ENCODE measurements at places on chromosomes 2 and 18.

- peak; percentile 80 for ATAC-seq
Measured at GRCh38 chr18:77101410-77102258, 30.9 kb downstream of the MBP start.

DNA sequence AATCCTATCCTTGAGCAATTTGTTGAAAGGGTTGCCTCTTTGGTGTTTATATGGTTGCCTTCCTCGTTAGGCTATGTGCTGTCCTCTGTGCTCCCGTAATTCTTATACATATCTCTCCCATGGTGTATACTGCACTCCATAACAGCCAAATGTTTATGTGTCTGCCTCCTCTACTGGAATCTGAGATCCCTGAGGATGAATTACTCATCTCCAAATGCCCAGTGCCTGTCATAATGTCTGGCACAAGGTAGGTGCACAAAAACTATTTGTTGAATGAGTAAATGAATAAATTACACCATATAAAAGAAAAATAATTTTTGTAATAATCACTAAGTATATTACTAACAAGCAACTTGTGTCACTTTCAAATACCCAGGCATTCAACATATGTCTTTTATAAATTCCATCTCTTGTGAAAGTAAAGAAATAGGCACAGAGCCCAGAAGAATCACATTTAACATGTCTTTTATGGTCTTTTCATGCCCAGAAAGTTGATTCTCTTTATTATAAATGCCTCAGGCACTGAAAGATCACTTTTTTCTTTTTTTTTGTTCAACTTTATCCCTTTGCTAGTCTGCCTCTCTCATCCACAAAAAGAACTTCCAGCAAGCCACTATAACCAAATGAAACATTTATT, 164.9 kb downstream of the CCDC148 start:
- no peak for ATAC-seq

DNA sequence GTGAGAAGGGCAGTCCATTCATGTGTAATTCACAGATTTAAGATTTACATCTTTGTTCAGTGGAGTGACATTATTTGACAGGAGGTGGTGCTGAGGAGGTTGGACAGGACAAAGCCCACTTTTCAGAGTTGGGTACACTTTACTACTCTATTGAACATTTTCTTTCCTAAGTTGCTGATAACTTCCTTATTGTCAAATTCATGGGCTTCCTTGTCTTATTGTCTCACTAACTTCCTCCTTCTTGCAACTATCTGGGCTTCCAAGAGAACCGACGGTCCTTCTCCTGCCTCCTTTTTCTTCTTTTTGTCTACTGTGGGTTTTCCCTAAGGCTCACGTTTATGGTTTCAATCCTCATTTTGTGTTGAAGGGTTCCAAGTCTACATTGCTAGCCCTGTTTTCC, 67.7 kb upstream of the DNMT3A start:
- no peak for ATAC-seq

DNA sequence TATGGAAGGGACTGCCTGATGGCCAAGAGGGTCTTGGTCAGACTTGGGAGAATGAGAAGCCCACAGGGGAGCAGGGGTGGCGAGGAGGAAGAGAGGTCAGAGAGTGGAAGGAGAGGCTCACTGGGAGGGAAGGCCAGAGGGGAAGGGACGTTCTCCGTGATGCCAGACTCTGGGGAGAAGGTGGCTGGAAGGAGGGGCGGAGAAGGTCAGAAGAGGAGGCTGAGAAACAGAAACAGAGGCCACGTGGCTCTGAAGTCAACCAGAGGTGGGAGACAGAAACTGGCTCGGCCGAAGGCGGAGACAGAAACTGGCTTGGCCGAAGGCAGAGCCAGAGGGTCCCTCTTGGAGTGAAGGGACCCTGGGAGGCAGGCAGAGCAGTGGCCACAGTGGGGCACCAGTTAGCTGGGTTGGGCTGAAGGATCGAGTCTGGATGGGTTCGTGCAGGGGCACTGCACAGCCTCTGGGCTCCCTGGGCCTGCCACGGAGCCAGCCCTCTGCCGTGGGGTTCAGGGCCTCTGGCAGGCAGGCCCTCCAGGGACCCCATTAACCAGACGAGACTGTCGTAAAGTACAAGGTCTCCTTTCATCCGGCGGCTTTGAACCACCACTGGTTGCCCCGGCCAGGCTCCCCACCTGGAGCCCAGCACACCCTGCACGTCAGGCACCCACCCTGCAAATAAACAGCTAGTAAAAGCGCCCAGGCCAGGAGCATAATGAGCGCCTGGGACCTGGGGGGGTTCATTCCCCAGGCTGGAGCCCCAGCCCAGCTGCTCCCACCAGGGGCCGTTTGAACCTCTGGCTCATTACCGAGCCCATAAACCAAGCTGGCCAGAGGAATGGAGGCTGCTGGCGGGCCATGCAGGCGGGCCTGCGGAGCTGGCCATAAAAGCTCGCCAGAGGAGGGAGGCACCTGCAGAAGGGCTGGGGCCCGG, 218.8 kb downstream of the DYSF start:
- peak; percentile 63 for ATAC-seq

DNA sequence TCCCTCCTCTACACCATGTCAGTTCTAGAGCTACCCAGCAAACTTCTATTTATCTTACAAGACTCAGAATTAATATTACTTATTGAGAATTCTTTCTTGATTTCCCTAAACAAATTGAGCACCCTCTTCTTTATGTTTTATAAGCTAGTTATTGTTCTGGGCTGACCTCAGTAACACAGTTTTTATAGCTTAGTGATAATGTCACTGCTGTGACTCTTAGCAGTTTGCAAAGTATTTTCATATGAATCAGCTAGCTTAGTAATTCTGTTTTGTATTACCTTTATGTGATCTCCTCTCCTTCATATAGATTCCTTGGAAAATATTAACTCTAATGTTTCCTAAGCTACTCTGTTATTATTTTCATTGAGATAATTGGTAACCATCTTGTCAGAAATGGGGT, 114.9 kb downstream of the PMS1 start:
- ATAC-seq = no peak

- no peak for ATAC-seq
Measured at GRCh38 chr2:186724736-186725135, 30.9 kb downstream of the FAM171B start.

DNA sequence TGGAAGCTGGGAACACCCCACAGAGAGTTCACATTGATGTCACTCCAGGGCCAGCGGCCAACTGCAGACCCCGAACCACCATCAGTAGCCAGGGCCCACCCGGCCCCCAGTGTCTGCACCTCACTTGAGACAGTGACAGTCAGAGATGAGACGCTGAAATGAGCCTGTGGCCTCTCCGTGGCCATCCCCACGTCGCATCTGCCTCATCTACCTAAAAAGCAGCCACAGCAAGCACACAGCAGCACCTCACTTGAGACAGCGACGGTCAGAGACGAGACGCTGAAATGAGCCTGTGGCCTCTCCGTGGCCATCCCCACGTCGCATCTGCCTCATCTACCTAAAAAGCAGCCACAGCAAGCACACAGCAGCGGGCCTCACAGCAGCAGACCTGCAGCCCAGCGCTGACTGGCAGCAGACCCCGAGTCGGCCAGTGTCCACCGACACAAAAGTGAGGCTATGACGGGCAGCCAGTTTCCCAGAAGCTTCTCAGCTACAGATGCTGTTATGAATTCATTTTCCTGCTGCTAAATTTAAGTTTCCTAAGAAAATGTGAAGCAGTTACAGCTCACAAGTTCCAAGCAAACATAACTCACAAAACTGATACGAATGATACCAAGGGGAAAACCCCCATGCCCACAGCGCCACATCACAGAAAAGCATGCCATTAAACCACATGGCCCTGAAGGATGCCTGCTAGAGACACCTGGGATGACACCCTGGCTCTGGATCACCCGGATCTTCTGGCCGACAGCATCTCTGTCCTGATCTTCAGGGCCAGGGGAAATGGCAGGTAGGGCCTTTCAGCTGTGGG, 27.7 kb downstream of the SNORC start:
- ATAC-seq = no peak

DNA sequence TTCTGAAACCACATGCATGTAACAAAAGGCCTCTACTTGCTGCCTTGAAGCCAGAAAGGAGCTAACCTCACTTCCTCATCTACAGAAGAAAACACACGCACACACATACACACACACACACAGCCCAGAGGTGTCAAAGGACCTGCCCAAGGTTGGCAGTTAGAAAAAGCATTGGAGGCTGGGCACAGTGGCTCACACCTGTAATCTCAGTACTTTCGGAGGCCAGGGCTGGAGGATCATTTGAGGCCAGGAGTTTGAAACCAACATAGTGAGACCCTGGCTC, 125.9 kb upstream of the RNF152 start:
- ATAC-seq = no peak

DNA sequence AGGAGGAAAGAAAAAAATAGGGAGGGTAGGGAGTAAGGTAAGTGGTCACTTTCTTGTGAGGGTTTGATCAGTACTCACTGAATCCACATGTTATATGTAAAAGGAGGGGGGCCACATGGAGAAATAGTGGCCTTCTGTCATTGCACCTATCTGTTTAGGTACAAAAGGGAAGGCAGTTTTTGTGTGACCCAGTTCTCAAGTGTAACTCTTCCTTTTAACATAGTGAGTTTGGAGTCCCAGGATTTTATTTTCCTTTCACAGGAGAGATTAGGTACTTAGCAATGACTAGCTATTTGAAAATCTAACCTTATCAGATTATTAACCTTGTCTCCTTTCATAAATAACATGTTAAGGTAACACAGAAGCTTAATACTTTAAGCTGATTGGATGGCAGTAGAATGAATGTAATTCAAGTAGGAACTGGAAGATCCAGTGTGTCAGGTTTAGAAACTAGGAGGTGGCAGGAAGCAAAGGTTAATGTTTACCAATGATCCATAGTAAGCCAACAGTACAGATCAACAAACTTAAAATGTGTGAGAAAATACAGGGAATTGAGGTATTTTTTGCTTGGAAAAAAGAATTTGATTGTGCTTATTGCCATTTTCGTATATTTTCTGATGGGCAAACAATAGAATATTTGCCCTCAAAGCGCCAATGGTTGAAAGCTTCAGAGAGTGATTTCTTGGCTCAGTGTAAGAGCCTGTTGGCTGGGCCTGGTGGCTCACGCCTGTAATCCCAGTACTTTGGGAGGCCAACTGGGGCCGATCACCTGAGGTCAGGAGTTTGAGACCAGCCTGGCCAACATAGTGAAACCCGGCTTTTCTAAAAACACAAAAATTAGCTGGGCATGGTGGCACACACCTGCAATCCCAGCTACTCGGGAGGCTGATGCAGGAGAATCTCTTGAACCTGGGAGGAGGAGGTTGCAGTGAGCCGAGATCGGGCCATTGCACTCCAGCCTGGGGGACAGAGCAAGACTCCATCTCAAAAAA, 11.3 kb downstream of the HNMT start:
- ATAC-seq = no peak

DNA sequence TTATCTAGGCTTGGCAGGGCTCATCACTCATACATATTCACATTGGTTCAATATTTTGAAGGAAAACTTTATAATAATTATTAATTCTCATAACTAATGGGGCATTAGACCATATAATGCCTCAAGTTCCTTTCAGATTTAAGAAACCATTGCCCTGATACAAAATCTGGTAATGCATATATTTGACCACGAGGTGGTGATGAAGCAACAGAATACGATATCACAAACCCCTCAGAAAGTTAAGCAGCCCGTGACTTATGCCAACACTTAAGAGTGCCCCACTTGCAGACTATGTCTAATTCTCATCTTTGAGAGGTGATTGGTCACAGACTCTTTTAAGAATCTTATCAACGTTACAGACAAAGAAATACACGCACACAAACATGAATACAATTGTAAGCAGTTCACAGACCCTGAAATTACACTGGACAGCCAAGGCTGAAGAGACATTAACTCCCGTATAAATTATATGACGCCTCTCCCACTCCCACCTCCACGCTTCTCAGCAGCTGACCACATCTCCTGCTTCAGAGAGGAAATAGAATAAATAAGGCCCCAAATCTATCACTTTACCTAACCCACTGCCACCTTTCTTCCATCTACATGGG, 20.7 kb upstream of the DNAH6 start:
- peak; percentile 81 for ATAC-seq

DNA sequence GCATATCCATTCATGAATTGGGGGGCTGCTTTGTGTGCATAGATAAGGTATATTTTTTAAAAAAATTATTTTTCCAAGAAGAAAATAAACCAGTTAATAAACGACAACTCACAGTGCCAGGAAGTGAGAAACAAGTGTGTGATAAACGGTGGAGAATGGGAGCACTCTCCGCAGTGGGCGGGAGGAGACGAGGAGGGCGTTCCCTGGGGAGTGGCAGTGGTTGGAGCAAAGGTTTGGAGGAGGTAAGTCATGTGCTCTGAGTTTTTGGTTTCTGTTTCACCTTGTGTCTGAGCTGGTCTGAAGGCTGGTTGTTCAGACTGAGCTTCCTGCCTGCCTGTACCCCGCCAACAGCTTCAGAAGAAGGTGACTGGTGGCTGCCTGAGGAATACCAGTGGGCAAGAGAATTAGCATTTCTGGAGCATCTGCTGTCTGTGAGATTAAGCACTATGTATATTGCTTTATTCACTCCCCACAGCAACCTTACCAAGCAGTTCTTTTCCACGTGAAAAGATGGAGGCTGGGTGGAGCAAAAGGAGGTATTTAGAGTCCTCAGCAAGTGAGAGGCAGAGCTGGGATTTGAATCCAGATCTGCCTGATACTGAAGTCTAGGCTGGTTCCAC, 27.0 kb upstream of the CASP8 start:
- no peak for ATAC-seq

DNA sequence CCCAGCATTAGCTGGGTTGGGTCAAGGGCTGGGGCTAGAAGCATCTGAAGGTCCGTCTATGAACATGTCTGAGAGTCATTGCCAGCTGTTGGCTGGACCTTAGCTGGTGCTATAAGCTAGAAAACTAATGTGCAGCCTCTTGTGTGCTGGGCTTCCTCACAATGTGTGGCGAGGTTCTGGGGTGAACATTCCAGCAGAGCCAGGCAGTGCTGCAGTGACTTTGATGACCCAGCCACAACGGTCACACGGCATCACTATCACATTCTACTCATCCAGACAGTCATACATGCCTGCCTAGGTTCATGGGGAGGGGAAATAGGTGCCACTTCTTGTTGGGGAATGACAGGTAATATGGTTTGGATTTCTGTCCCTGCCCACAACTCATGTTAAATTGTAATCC, 260.5 kb downstream of the CYP26B1 start:
- no peak for ATAC-seq

DNA sequence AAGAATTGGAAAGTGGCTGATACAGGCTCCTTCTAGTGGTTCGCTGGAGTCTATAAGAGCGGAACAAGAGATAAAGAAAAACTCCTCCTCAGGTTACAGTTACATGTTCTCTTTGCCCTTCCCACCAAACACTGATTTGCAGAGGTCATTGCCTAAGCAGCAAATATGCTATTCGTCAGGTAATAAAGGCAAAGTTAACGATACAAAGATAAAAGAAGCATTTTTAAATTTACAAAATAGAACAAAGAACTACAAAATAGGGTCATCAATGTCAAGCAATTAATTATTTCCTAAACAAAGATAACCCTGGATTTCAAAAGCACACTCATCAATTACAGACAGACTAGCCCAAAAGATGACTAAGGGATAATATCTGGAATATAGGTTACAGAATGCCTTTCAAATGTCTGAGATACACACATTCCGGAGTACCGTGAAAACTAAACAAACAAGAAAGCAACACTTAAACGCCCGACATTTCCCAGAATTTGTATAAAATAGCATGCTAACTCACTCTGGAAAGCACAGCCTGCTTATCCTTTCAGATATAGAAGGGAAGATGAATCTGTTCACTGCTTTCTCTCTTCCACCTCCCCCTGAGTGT, 186.4 kb downstream of the MREG start:
- ATAC-seq = peak; percentile 57

- no peak for ATAC-seq
Measured at GRCh38 chr18:35185771-35186170, 55.1 kb upstream of the ZNF397 start.

- ATAC-seq = no peak
Measured at GRCh38 chr2:96541398-96542152, 5.0 kb downstream of the ARID5A start.

All from SK-N-SH treated with all-trans-retinoic acid at 6 μM for 48 hours (cell line).